ENCODE measurements at places on chromosomes 12 and 14. TPM values are rescaled to one million over a fixed set of nuclear protein-coding genes. Genes with fewer than 3 reads are reported as not detected.

The GZMH gene
- 151 TPM for total RNA-seq

The ASCL1 gene
- total RNA-seq: not detected

The IFNG-AS1 gene
- 0.46 TPM for total RNA-seq

The SERPINA3 gene
- not detected for total RNA-seq

The TAS2R42 gene
- total RNA-seq: not detected

The TOMM20L gene
- total RNA-seq: not detected

The CAPRIN2 gene
- 8.8 TPM for total RNA-seq

The FGD6 gene
- total RNA-seq: 0.99 TPM

The RAPGEF3 gene
- 1.4 TPM for total RNA-seq

The PRR4 gene
- total RNA-seq: 1.0 TPM

The CLEC4D gene
- total RNA-seq: not detected

The SMIM41 gene
- not detected for total RNA-seq

The HCAR3 gene
- not detected for total RNA-seq

The SRSF5 gene
- 255 TPM for total RNA-seq

The CELA1 gene
- total RNA-seq: not detected

The KRT81 gene
- not detected for total RNA-seq

The PLBD1 gene
- not detected for total RNA-seq

The CTSG gene
- not detected for total RNA-seq

The LRFN5 gene
- not detected for total RNA-seq

The AKT1 gene
- 155 TPM for total RNA-seq

Measured in activated CD8-positive, alpha-beta memory T cell treated with anti-CD3 and anti-CD28 coated beads for 36 hours (primary cell).